ENCODE measurements at places on chromosomes 5 and 9. TPM values are rescaled to one million over a fixed set of nuclear protein-coding genes. Genes with fewer than 3 reads are reported as not detected.

- no peak for DNase-seq
- no peaks in the 10 kb centered on the region for H3K27me3 ChIP-seq
- no peaks in the 10 kb centered on the region for H3K36me3 ChIP-seq
- no peaks in the 10 kb centered on the region for H3K4me1 ChIP-seq
- H3K27ac ChIP-seq = no peak overlapping the region
Observed at GRCh38 chr5:119019949-119020348, 31.6 kb upstream of the DTWD2 start.

Gene EGFL7
- 16.5 TPM for total RNA-seq

DNA sequence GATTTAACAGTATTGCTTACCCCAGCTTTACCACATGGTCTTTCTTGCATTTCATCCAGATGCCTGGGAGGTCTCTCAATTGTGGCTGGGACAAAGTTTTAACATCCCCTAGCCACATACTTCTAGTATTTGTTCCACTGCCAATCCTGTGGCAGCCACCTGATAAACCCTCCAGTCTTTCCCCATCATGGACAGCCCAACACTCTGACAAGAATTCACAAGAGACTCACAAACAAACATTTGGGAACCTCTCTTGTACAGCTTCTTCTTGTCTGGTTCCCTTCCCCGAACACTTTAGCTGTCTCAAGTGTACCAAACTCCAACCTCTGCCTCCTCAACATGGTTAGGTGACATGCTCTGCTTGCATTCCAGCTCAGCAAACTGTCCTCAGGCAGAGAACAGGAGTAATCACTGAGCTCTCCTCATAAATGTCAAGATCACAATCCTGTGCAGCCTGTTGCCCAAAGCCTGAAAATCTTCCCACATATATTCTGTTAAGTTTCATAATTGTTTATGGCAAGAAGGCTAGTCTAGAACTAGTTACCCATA, 59.7 kb downstream of the STRBP start:
- H3K27me3 ChIP-seq = no peaks in the 10 kb centered on the region
- no peak overlapping the region for H3K27ac ChIP-seq
- no peaks in the 10 kb centered on the region for H3K4me1 ChIP-seq
- H3K36me3 ChIP-seq = no peaks in the 10 kb centered on the region

DNA sequence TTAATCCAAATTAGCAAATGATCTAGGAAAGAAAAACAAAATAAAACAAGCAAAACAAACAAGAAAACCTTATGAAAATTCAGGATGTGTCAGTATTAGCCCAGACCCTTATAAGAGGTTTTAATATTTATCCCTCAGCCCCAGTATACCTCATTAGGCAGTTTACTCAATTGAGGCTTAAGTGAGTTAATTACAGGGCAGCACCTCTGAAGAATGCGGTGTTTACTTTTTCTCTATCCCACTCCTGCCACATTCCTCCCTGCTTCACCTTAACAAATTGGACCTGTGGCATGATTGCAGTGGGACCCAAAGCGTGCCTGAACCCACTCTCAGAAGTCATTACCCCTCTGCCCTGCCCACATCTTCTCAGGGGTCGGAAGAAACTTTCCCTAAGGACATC, 67.1 kb downstream of the SIL1 start:
- H3K36me3 ChIP-seq = no peaks in the 10 kb centered on the region
- H3K27ac ChIP-seq = no peak overlapping the region
- no peak overlapping the region for H3K4me3 ChIP-seq
- no peaks in the 10 kb centered on the region for H3K27me3 ChIP-seq
- peak; percentile 19 for DNase-seq
- peaks cover 23% of the 10 kb centered on the region for H3K4me1 ChIP-seq

DNA sequence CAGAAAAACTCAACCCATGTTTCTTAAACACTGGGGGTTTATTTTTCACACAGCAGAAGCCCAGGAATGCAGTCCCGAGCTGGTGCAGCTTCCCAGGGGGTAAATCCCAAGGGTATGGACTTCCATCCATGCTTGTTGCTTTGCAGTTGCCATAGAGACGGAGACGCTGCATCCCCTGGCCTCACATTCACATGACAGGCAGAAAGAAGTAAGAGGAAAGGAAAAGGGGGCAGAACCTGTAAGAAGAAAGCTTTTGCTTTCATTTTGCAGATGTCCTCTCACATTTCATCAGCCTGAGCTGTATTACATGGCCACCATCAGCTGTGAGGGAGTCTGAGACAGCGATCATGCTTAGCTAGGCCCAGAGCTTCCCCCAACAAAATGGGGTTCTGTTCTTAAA, 321.0 kb downstream of the AGTPBP1 start:
- no peak overlapping the region for H3K27ac ChIP-seq
- no peak overlapping the region for H3K4me3 ChIP-seq
- no peaks in the 10 kb centered on the region for H3K36me3 ChIP-seq
- H3K27me3 ChIP-seq = no peaks in the 10 kb centered on the region
- DNase-seq = peak; percentile 82

Gene PURA
- total RNA-seq = 2.5 TPM

DNA sequence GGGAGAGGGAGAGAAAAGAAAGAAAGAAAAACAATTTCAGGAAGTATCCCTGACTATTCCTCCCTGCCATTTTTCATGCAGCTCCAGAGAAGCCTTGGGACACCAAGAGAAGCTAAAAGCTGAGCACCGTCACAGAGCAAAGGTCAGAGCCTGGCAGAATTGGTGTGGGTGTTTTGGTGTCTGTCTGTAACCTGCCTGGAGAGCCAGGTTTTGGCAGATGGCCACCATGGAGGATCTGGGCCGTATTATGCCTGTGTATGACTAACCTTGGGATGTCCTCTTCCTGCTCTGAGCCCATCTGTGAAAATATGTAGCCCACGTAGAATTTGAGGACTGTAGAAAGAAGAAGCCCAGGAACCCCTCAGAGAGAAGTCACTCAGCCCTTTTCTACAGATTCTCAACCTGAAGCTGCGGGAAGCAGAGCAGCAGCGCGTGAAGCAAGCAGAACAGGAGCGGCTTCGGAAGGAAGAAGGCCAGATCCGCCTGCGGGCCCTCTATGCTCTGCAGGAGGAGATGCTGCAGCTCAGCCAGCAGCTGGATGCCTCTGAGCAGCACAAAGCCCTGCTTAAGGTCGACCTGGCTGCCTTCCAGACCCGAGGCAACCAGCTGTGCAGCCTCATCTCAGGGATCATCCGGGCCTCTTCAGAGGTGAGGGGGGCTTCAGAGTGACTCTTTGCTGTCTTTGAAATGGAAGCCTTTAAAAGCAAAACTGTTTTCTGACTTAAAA, 18.8 kb downstream of the GLE1 start:
- peak; percentile 82 for DNase-seq
- H3K4me3 ChIP-seq = no peak overlapping the region
- peaks cover 8% of the 10 kb centered on the region for H3K4me1 ChIP-seq

- H3K4me1 ChIP-seq = no peaks in the 10 kb centered on the region
- no peak overlapping the region for H3K27ac ChIP-seq
- H3K4me3 ChIP-seq = no peak overlapping the region
- H3K36me3 ChIP-seq = no peaks in the 10 kb centered on the region
Observed at GRCh38 chr9:107270082-107270481, 13.0 kb upstream of the RAD23B start.

- no peak overlapping the region for H3K4me3 ChIP-seq
- no peaks in the 10 kb centered on the region for H3K36me3 ChIP-seq
- no peak overlapping the region for H3K27ac ChIP-seq
- peaks cover 3% of the 10 kb centered on the region for H3K4me1 ChIP-seq
- DNase-seq = peak; percentile 32
Observed at GRCh38 chr9:16321461-16322119, 548.9 kb downstream of the BNC2 start.

Gene NUTM2F
- total RNA-seq = 0.22 TPM

- DNase-seq = no peak
- no peaks in the 10 kb centered on the region for H3K27me3 ChIP-seq
- H3K27ac ChIP-seq = peak overlapping the region; percentile 70
- peaks cover 12% of the 10 kb centered on the region for H3K36me3 ChIP-seq
- no peak overlapping the region for H3K4me3 ChIP-seq
Observed at GRCh38 chr5:181236471-181236870, 7.2 kb downstream of the RACK1 start.

- no peak overlapping the region for H3K27ac ChIP-seq
- no peak for DNase-seq
- H3K36me3 ChIP-seq = peaks cover 5% of the 10 kb centered on the region
- H3K4me1 ChIP-seq = peaks cover 23% of the 10 kb centered on the region
Observed at GRCh38 chr5:168575391-168576372, 3.5 kb downstream of the PANK3 start.

DNA sequence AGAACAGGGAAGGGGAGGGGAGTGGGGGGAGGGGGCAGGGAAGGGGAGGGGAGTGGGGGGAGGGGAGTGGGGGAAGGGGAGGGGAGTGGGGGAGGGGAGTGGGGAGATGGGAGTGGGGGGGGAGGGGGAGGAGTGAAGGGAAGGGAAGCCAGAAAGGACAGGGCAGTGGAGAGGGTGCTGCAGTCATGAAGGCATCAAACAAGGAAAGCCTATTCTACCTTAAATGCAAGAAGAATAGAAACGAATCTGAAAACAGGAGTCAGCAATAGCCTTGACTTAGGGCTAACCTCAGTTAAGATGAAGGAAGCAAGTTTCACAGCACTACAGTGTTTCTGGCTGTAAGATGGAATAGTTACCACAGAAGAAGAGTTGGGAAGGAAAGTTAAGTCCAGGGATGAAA, 59.5 kb downstream of the CAMSAP1 start:
- peaks cover 19% of the 10 kb centered on the region for H3K36me3 ChIP-seq
- no peak overlapping the region for H3K4me3 ChIP-seq
- DNase-seq = no peak
- H3K27ac ChIP-seq = no peak overlapping the region
- H3K4me1 ChIP-seq = no peaks in the 10 kb centered on the region

GRCh38 chr9:129267141-129267540, 89.1 kb upstream of the IER5L start:
- no peaks in the 10 kb centered on the region for H3K36me3 ChIP-seq
- DNase-seq = no peak
- no peak overlapping the region for H3K4me3 ChIP-seq

- DNase-seq = no peak
- H3K4me1 ChIP-seq = no peaks in the 10 kb centered on the region
- H3K27me3 ChIP-seq = no peaks in the 10 kb centered on the region
Observed at GRCh38 chr5:126274076-126274762, 149.0 kb upstream of the GRAMD2B start.

DNA sequence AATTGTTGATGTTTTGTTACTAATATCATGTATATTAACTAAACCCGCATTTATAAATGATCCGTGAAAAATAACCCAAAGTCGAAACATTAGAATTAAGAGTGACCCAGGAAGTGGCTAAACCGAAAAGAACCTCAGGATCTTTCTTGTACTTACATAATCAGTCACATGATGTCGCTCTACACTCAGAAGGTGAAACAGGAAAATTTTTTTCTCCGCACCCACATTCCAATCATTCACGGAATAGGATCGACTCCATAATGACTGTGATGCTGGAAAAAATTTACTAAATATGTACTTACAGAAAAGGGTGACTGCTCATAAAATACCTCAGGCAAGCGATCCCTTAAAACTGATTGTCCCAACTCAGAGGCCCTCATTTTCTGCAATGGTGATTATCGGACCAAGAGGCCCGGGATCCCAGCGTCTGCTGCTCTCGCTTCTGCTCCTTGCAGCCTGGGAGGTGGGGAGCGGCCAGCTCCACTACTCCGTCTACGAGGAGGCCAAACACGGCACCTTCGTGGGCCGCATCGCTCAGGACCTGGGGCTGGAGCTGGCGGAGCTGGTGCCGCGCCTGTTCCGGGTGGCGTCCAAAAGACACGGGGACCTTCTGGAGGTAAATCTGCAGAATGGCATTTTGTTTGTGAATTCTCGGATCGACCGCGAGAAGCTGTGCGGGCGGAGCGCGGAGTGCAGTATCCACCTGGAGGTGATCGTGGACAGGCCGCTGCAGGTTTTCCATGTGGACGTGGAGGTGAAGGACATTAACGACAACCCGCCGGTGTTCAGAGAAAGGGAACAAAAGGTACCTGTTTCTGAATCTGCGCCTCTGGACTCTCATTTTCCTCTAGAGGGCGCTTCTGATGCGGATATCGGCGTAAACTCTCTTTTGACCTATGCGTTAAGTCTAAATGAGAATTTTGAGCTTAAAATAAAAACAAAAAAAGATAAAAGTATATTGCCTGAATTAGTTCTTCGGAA, at the start of gene PCDHA12:
TSS of gene PCDHA12 (plus strand) at position 224 of the 981 bp plus-strand sequence. CDS start at position 389, 165 bp downstream.
- peak; percentile 68 for DNase-seq
- H3K27ac ChIP-seq = no peak within 1 kb of the TSS
- peak within 1 kb of the TSS; percentile 58 for H3K4me3 ChIP-seq
- no peaks in the 10 kb centered on the region for H3K27me3 ChIP-seq

DNA sequence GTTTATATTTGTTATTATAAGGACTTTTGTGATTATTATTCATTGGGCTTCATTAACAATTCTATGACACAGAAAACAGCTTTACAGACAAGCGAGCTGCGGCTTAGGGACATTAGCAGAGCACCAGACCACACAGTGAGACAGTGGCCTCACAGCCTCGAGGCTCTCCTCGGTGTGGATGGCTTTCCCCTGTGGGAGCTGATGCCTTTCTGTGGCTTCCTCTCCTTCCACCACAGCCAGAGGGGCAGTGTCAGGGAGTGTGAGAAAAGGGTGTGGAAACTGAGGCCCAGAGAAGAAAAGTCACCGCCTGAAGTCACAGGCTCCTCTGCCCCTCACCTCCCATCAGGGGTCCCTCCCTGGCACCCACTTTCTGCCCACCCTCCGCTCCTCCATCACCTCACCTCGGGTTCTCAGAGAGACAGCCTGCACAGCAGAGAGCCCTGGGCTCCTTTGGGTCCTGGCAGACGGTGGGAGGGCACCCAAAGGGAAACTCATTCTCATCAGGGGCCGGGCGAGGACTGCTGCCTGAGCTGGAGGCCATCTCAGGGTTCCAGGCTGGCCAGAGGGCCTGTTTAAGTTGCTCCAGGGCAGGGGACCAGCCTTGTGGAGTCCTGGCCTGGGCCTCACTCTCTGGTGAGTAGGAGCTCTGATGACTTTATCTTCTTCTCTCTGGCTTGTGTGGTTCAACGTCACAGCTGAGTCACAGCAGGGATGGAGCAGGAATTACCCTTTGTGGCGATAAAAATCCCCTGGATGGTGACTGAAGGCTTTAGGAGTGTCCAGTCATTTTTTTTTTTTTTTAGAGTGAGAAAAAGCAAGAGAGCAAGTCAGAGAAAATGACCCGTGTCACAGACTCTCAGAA, 830 bp downstream of the TRAF1 start:
- H3K36me3 ChIP-seq = no peaks in the 10 kb centered on the region
- peaks cover 14% of the 10 kb centered on the region for H3K27me3 ChIP-seq
- no peak overlapping the region for H3K4me3 ChIP-seq
- no peak for DNase-seq
- H3K27ac ChIP-seq = no peak overlapping the region

DNA sequence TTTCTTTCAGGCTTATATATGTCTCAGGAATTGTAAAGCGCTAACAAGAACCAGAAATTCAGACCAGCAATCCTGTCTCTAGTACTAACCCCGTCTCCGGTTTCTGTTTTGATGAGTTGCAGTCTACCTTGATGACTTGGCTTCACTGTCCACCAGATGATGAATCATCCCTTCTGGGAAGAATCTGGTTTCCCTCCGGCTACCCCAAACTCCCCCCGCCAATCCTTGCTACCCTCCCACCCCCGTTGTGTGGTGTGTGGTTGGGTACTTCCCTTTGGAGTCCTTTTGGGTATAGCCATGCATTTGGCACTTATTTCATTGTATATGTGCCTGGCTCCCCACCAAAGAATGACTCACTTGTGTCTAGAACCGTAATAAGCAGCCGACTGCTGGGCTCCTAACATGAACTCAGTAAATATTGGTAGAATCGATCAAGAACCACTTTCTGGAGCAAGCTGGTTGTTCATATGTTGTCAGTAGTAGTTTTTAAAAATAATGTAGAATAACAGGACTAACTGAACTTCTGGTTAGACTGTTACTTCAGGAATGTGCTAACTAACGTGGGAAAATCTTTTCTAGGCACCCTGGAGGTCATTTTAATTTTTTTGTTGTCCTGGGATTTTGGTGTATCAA, 8.3 kb upstream of the TGFBI start:
- H3K27ac ChIP-seq = no peak overlapping the region
- H3K4me3 ChIP-seq = no peak overlapping the region
- DNase-seq = no peak
- peaks cover 6% of the 10 kb centered on the region for H3K27me3 ChIP-seq
